ENCODE measurements at places on chromosomes 6 and 20.

DNA sequence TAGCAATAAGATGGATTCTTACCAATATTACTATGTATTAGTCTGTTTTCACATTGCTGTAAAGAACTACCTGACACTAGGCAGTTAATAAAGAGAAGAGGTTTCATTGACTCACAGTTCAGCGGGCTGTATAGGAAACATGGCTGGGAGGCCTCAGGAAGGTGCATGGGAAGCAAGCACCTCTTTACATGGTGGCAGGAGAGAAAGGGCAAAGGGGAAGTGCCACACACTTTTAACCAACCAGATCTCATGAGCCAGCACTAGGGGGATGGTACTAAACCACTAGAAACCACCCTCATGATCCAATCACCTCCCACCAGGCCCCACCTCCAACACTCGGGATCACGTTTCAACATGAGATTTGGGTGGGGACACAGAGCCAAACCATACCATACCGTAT is 40.7 kb upstream of the CCDC167 start:
- DNase-seq, result no peak

GRCh38 chr6:15366879-15367278 is 121.0 kb downstream of the JARID2 start:
- DNase-seq, result no peak

GRCh38 chr6:11043961-11044711 is at the start of gene ELOVL2:
Gene ELOVL2, minus strand, starts transcription at chr6:11044305. Its CDS starts 75 bp downstream, at chr6:11044230.
- peak; percentile 22 for DNase-seq

- peak; percentile 20 for DNase-seq
Observed at GRCh38 chr6:20876036-20876435, 341.8 kb downstream of the CDKAL1 start.

DNA sequence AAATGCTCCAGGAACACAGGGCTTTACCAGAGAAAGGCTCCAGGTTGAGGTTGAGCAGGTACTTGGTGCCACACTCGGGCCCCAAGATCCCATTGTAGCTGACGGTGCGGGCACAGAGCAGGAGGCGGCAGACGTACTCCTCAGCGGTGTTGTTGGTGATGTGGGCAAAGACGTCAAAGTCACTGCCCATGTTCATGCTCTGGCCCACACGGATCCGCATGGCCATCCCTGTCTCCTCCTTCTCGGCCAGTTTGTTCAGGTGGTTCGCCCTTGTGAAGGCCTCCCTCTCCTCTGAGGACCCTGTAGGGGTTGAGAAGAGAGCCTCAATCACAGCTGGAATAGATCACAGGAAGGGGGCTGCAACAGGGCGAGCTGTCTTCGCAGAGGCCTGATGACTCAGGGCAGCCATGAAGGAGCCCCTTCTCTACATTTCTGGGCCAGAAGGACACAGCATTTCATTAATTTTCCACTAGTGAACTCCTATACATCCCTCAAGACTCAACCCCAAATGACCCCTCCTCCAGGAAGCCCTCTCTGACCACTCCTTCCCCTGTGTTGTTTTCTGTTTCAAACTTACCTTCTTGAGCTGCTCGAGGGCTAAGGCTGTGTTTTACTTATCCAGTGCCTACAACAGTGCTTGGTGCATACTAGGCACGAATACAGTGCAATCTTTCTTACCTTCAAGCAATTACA is 26.8 kb downstream of the TGM2 start:
- DNase-seq, result no peak

DNA sequence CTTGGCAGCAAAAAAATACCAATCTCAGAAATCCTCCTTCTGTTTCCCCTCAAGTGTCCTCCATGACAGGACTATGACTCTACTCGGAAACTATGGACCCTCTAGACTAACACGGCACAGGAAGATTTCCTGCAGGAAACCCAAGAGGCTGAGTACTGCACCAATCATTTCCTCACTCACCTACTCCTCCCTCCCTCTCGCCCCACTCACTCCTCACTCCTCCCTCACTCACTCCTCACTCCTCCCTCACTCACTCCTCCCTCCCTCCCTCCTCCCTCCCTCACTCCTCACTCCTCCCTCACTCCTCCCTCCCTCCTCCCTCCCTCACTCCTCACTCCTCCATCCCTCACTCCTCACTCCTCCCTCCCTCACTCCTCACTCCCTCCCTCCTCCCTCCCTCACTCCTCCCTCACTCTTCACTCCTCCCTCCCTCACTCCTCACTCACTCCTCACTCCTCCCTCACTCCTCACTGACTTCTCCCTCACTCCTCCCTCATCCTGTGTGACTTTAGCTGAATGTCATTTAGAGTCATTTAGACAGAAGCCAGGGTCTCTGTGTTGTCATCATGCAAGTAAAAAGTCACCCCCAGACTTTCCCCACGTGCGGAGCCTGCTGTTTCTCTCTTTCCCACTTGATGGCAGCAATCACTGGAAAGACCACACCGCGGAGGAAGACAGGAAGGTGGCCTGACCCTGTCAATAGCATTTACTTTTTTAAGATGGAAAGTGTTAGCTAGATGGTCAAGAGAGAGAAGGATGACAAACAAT is 226.8 kb upstream of the PDE10A start:
- DNase-seq, result peak; percentile 60

DNA sequence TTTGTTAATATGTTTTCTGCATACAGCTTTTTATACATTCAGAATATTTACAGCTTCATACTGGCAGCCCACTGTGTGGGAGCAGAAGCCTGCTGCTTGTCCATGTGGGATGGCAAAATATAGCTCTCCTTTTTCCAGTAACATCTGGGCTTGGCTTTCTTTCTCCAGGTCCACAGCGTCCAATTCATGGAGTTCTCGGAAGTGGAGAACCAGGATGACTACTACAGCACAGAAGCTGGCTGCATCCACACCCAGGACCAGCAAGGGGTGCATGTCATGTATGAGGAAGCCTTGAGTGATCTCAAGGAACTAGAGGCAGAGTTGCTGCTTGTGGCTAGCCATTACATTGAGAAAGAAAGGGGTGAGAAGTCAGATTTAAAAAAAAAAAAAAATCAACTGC is 143.1 kb downstream of the CD164 start:
- no peak for DNase-seq

DNA sequence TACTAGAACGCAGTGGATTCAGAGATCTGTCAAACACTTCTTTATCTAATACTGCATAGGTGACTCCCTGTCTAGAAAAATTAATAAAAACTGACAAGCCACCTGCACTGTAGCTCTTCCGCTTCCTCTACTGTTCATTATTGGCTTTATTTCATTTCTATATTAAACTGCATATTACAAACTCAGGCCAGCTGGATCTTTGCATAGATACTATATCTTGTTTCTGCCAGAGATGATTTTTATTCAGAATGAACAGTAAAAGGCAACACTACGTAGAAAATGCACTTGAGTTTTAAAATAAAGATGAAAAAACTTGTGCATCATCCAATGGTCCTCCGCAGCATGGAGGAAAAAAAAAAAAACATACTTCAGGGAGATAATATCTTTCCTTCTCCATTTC is 508.3 kb downstream of the PRKN start:
- DNase-seq, result no peak

GRCh38 chr20:39829661-39830060 is 859.4 kb downstream of the MAFB start:
- no peak for DNase-seq

DNA sequence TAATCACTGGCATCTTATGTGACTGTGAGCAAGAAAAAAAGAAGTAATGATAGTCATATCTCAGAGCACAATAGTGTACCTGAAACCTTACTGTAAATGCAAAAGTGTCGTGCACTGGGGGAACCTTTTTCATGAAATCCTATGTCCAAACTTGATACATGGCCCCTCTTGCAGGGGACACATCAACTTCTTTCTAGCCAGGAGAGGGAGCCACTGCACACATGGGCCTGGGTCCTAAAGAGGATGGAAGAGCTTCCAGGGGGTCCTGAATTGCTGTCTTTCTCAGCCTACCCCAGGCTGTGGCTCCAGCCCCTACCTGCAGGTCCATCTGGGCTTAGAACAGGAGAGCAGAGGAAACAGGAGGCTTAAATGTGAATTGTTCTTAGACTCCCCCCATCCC is 165.7 kb downstream of the SOD2 start:
- DNase-seq, result no peak

- no peak for DNase-seq
Observed at GRCh38 chr6:126716032-126716431, 376.1 kb downstream of the CENPW start.

- no peak for DNase-seq
Observed at GRCh38 chr20:41173791-41174341, 36.5 kb downstream of the PLCG1 start.

GRCh38 chr6:44626616-44627015 is 239.1 kb downstream of the CDC5L start:
- DNase-seq, result no peak

DNA sequence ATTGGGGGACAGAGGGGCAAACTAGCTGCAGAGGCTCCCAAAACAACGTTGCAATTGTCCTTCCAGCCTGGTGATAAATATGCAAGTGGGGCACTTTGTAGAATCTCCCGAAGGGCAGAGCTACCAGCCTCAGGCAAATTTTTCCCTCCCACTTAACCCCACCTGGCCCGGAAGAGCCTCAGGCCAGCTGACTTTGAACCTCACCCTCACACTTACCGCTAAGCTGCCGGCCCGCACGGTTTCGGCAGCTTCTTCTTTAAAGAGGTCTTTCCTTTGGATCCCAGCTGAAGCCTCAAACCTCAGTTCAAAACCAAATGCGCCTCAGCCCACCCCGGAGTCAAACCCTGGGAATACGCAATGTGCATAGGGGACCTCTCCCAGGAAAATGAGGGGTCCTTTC is 2.5 kb downstream of the OVOL2 start:
- DNase-seq, result no peak

DNA sequence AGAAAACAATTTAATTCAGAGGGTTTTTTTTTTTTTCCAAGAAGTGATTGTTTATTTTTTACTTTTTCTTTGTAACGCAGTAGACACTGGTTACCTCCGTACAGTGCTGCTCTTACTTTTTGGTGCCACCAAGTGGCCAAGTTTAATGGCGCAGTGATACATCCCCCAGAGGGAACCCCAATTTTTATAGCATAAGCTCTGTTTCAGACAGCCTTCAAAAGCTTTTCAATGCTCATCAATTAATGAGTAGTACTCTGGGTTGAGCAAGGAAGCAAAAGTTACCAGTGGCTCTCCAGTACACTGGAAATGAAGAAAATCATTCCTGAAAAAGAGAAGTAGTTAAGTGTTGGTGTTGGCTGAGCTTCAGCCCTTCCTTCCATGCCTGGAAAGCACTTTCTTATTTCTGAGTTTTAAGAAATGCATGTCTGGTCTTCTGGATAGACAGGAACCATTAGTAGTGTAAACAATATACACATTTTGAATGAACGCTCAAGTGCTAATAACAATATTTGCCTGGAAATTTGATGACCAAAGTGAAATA is 129.1 kb upstream of the SMLR1 start:
- DNase-seq, result peak; percentile 9

DNA sequence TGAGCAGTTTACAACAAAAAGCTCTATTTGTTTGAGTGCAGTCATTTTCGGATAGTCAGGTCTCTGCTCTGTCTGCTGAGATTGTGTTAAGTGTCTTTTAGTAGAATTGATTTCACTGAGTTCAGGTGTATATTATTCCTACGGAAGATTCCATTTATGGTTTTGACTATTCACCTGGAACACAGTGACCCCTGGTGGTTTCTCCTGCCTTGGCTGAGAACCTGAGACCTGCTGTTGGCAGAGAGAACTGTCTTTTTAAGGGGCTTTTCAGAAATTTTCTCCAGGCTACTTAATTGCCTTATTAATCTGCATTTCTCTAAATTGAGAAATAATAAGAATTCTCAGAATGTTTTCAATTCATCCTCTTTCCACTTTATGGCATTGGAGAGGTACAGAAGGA is 508.0 kb downstream of the TBC1D32 start:
- DNase-seq, result peak; percentile 63

- DNase-seq, result no peak
Observed at GRCh38 chr6:37308069-37308815, 45.5 kb upstream of the RNF8 start.

GRCh38 chr20:43937591-43937990 is 22.9 kb downstream of the TOX2 start:
- no peak for DNase-seq

DNA sequence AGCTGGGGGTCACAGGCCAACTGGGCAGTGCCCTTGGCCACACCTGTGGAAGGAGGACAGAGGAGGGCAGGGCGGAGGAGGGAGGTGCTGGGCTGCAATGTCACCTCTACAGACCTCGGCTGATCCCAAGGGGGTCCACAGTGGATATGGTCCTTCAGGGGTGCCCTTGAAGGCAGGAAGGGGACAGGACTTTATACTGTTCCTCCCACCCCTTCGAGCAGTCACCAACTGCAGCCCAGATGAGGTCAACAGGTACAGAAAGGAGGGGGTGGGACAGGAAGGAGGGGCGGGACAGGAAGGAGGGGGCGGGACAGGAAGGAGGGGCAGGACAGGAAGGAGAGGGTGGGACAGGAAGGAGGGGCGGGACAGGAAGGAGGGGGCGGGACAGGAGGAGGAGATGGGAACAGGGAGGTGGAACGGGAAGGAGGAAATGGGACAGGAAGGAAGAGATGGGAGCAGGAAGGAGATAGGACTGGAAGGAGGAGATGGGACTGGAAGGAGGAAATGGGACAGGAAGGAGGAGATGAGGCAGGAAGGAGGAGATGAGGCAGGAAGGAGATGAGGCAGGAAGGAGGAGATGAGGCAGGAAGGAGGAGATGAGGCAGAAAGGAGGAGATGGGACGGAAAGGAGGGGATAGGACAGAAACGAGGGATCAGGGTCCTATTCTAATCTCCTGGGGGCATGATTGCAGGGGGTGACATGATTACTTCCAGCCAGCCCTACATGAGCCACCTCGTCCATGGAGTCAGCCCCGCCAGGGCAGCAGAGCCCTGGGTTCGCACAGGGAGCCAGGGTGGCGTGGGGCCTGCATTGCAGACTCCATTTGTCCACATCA is 19.4 kb upstream of the MRGBP start:
- peak; percentile 72 for DNase-seq

DNA sequence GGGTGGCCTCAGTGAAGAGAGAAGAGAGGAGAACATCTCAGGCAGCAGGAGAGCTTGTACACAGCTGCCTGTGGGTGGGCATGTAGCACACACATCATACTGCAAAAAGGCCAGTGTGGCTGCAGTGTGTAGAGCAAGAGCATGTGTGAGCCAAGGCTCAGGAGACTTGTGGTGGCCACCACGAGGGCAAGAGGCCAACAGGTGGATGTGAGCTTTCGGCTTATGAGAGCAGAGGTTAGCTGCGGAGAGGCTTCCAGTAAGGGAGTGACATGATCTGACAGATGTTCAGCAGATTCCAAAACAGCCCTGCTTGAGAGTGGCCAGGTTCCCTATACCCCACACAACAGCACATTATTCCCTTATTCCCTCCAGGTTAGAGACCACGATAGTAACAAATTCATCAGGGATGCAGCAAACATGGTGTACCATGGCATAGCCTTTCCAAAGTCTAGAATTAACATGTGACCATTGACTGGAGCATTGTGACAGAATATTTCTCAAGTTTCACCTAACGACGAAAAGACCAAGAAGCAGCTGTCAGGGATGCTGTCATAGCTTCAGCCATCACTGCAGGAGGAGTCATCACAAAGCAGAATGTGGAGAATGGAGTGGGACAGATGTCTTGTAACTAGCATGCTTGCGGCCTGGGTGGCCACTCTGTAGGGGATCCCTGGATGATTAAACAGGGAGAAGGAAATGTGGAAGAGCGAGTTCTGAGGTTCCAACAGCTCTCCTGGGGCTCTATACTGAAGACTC is 23.1 kb downstream of the HM13 start:
- no peak for DNase-seq
